ENCODE measurements at places on chromosomes 7 and 10. TPM values are rescaled to one million over a fixed set of nuclear protein-coding genes. Genes with fewer than 3 reads are reported as not detected.

DNA sequence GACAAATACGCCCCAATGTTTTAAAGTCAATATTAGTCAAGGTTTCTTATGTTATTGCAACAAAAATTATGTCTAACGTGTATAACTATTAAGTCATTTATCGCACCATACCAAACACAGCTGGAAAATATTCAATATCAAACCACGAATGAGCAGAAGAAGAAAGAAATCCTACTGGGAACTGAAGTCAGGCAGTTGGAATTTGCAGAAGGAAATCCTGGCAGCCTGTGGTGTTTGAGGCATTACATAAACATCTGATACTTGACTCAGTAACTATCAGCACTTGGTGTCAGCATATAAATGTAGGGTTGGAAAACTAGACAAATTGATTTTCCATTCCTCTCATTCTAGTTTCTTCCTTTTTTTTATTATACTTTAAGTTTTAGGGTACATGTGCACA is 83.4 kb upstream of the NUPR2 start:
- no peak for ATAC-seq

- ATAC-seq = no peak
These were observed 99.0 kb upstream of the LSM8 start for GRCh38 chr7:118085000-118085399.

GRCh38 chr7:84844771-84845170 is 342.1 kb downstream of the SEMA3D start:
- ATAC-seq = no peak

DNA sequence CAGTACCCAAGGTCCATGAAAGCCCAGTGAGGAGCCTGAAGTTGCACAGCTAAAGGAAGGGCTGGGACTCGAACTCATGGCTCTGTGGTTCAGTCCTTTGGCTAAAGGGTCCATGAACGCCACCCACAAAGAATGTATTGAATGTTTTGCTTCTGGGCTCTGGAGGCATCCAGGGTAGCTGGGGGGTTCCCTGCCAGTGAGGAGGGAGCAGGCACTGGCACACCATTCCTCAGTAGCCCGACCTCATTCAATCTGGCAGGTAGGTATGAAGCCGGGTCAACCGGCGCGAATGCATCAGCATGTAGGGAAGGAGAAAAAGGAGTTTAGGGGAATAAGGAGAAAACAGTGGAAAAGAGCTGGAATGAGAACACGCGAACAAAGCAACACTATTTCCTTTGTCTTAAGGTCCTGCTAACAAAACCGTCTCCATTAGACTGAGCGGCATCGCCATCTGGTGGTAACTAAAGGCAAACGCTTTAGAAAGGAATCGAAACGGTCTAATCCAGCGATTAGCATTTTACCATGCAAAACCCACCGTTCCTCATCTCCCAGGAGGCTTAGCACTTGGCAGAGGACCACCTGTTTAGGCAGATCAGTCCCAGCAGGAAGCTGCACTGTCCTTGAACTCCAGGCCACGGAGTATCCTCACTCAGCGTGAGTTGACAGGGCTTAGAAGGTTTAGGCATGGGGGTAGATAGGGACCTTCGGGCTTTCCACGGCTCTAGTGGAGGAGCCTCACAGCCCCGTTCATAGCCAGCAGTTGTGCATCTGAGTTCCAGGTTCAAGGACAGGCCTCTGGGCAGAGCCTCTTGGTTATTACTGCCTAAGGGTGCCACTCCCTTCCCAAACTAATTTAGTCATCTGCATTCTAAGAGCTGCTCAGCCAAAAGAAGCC is 122.8 kb downstream of the UBE2H start:
- ATAC-seq = peak; percentile 32

DNA sequence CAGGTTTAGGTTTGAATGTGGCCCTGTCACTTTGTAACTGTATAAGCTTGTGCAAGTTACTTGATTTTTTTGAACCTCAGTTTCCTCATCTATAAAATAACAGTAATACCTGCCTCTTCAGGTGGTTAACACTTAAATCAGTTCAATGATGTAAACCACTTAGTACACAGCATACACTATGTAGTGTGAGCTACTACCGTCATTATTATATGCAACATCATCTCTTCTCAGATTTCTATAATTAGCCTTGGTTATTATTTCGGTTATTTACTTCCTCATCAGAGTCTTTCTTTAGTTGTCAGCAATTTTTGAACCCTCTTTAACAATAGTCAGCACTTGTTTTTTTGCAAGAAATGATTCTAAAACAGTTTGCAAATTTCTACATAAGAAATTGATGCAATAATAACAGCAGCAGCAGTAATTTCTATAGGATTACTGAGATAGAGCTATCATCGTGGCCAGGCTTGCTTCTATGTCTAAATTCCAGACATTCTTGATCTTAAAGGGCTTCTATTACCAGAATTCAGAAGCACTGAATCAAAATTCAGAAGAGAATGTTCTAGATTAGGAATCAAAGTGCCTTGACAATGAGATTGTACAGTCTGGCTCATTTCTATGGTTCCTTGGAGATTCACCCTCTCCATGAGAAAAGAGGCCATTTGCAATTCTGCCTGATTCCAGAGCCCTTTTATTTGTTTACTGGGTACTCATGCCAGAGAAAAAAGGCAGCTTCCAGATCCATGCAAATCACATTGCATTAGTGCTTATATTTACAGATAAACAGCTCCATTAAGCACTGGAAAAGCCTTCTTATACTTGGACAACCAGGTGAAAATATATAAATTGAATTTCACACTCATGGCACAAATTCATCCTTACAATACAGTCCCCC is 25.0 kb upstream of the WDR11 start:
- no peak for ATAC-seq

- no peak for ATAC-seq
These were observed 40.4 kb upstream of the TMEM229A start for GRCh38 chr7:124073310-124073645.

- ATAC-seq = peak; percentile 84
These were observed 61.0 kb upstream of the AOAH start for GRCh38 chr7:36784991-36785940.

GRCh38 chr10:131810805-131811629 is 89.8 kb upstream of the PPP2R2D start:
- ATAC-seq = no peak

GRCh38 chr7:83824214-83824613 is 175.3 kb upstream of the SEMA3E start:
- ATAC-seq = no peak

DNA sequence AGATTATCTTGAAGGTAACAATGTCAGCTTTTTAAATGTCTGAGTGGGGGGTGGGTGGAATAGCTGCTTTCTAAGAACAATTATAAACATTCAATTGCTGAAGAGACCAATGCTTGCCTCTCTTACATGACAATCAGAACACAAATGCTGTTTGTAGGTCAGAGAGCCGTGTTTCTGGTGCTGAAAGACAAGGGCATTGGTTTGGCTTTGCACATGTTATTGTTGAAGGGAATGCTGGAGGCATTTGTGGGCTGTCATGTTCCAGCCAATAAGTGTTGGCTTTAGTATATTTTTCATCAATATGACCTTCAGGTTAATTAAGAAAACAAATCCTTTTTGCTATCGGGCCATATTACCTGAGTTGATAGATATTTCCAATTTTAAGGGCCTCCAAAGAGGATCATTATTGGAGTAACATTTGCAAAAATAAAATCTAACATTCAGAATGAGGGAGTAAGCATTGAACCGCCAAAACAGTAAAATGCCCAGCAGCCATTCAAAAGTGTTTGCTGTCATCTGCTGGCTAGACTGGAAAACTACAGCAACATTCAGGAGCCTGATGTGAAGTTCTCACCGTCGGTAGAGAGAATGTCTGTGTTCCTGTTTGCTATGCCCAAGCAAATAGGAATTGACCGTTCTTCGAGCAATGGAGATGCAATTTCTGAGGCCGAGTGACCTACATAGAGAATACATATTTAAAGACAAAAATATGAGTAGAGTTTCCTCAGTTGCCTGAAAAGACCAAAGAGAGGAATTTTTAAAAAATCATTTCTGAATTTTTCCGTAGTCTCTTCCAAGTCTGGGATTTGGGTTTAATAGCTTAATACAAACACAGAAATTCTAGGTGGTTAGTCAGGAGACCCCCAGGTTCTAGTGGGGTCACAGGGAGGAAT is 118.9 kb downstream of the APBB1IP start:
- no peak for ATAC-seq

- ATAC-seq = no peak
These were observed 27.3 kb downstream of the EMX2 start for GRCh38 chr10:117569610-117570390.

DNA sequence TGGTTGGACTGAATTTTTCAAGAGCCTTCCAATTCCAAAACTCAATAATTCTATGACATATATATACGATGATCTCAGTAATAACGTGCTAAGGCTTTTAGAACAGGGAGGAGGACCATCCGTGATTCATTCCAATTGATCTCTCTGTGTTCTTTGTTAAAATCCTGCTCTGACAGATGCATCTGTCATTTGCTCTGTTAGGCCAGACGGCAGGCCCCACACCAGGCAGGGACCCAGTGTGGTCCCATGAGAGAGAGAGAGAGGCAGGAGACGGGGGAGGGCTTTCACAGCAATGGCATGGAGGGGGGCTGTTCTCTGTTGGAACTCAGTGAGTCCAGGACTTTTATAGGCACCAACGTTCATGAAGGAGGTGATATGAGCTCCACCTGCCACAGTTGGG is 160.0 kb upstream of the INSYN2A start:
- no peak for ATAC-seq

GRCh38 chr10:73262105-73262730 is 9.8 kb upstream of the MRPS16 start:
- ATAC-seq = no peak

- ATAC-seq = no peak
These were observed 21.5 kb upstream of the ZNF800 start for GRCh38 chr7:127413962-127414361.

DNA sequence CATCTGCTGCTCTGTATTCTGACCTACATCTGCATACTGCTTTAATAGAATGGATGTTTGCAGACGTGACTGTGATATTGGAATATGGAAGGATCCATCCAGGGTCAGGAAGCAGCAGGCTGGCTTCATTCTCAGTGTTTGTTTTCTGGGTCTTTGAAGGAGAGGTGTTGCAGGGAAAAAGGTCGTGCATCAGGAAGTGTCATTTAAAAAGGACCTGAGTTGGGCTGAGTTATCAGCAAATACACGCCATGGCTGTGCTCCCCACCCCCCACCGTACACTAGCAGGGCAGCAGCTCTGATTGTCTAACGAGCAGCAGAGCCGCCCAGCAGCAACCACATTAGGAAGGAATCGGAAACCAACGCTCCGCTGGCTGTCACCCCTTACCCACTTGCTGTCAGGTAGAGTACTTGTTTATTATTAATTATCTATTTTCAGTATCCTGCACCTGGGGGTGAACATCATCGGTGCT is 63.1 kb upstream of the STEAP1B start:
- ATAC-seq = no peak

GRCh38 chr7:91685544-91685943 is 195.0 kb downstream of the MTERF1 start:
- ATAC-seq = no peak

- ATAC-seq = no peak
These were observed 6.6 kb downstream of the TFPI2 start for GRCh38 chr7:93883917-93884345.

GRCh38 chr10:110756876-110757275 is 112.7 kb downstream of the RBM20 start:
- no peak for ATAC-seq

DNA sequence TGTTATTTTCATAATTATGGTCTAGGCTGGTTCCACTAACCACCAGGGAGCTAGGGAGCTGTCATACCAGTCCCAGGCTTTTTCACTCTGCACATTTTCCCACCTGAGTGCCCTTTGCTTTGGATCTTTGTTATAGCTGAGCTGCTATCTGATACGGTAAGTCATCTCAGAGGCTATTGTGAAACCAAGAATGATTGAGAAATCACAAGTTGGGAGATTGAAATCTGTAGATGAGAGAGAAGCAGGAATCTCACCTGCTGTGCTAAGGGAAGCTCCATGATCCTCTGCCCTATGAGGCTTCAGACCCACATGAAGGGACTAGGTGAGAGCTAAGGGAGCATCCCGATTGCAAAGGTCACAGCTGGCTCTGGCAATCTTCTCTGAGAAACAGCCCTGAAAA is 307.8 kb downstream of the REEP3 start:
- ATAC-seq = no peak

GRCh38 chr7:29424295-29424983 is 139.2 kb upstream of the PRR15 start:
- ATAC-seq = no peak

- ATAC-seq = peak; percentile 61
These were observed 61.7 kb downstream of the PWWP2B start for GRCh38 chr10:132458586-132459300.

- ATAC-seq = no peak
These were observed 435.5 kb upstream of the NRG3 start for GRCh38 chr10:81439445-81439844.

- ATAC-seq = peak; percentile 77
These were observed 10.0 kb downstream of the CAV1 start for GRCh38 chr7:116534790-116535189.

DNA sequence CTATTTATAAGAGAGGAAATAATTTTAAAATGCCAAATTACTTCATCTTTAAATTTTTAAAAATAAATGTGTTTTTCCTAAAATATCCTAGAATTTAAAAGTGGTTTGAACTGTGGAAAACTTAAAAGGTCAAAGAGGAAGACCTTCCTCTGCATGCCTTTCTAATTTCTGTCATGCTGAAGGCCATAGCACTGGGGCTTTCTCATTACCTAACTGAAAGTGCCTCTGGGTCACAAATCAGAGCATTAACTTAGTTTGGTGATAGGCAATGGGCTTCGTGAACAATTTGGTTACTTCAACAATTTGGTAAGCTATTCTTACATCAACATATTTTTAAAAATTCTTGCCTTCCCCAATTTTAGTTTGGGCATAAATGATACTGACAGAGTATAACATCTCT is 100.2 kb upstream of the SAMD8 start:
- no peak for ATAC-seq

- ATAC-seq = no peak
These were observed 70.6 kb downstream of the COL13A1 start for GRCh38 chr10:69872323-69872722.

GRCh38 chr7:25520017-25520416 is 291.7 kb upstream of the NPVF start:
- ATAC-seq = no peak

GRCh38 chr10:80515511-80515910 is 22.2 kb upstream of the SH2D4B start:
- ATAC-seq = no peak

- no peak for ATAC-seq
These were observed 406.5 kb downstream of the PLXNA4 start for GRCh38 chr7:132169730-132170129.

Gene TMEM236
- 0.31 TPM for total RNA-seq

Gene PARD3
- total RNA-seq = 115 TPM

Gene VENTX
- 2.0 TPM for total RNA-seq

Gene AKR1C4
- total RNA-seq = not detected

Gene BEND7
- total RNA-seq = 23.4 TPM

Gene MALRD1
- total RNA-seq = 0.50 TPM

Gene TSPAN33
- 4.3 TPM for total RNA-seq

Gene CALHM3
- not detected for total RNA-seq

Gene PROSER2
- total RNA-seq = 2.4 TPM

Gene IL6
- total RNA-seq = not detected

Gene PDLIM1
- total RNA-seq = 74.1 TPM

Gene SFXN3
- total RNA-seq = 47.5 TPM

Gene SEPHS1
- total RNA-seq = 44.0 TPM

Gene LIPK
- not detected for total RNA-seq

Gene NPTX2
- 49.8 TPM for total RNA-seq

Gene C10orf90
- total RNA-seq = not detected

Gene ADD3
- 139 TPM for total RNA-seq

Gene ZNF239
- total RNA-seq = 6.8 TPM

Gene TUBAL3
- total RNA-seq = not detected
